Stimulated activated CD8-positive, alpha-beta memory T cell treated with anti-CD3 and anti-CD28 coated beads, Interleukin-4, amount 100 ng/mL, for 4 hours (primary cell): ENCODE measurements at places on chromosomes 3 and 15.

DNA sequence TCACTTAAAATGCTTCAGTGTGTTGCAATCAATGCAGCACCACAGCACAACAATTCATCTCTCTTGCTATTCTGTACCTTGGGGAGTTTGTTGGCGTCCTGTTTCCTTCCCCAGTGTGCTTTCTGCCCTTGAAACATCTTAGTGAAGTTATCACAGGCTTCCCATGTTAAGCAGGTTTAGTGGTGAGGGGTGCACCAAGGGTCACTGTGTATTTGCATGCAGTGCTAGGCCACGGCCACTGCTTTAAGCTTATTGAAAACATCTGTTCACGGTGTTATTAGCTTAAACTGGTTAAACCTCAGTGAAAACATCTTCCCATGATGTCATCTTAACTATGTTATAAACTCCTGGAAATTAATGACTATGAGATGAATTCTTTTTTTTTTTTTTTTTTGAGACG is 217.3 kb upstream of the GOLIM4 start:
- DNase-seq, result no peak

DNA sequence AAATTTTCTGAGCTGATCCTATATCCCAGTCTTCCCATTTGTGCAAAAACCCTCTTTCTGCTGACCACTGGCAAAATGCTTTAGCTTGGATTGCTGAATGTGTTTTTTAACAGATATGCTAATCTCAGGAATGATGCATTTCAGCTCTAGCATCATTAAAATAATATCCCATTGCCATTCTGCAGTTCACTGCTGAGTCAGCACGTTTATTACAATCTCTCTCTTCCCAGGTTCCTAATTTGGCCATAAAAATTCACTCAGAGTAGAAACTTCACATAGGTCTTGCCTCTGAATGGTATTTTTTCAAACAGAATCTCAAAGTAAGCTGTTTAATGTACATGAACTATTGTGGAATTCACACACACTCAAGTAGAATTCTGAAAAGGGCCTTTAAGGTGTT is 509.6 kb upstream of the SUCLG2 start:
- DNase-seq, result no peak

DNA sequence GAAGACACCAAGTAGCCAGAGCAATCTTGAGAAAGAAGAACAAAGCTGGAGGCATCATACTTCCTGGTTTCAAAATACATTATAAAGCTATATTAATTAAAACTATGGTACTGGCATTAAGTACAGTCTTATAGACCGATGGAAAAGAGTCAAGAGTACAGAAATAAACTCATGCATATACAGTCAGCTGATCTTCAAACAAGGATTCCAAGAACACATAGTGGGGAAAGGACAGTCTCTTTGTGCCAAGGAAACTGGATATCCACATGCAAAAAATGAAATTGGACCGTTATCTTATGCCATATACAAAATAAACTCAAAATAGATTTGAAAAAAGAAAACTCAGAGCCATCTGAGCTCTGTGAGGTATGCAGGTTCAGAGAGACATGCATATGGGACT is 57.4 kb downstream of the SERP1 start:
- DNase-seq, result no peak

GRCh38 chr3:27910456-27910855 is 188.3 kb upstream of the EOMES start:
- DNase-seq, result no peak

- DNase-seq, result no peak
These were observed 86.5 kb downstream of the MB21D2 start for GRCh38 chr3:192831111-192831644.

- no peak for DNase-seq
These were observed 164.8 kb downstream of the ERC2 start for GRCh38 chr3:56303487-56303886.

- no peak for DNase-seq
These were observed 183.5 kb upstream of the EOMES start for GRCh38 chr3:27905625-27906024.

DNA sequence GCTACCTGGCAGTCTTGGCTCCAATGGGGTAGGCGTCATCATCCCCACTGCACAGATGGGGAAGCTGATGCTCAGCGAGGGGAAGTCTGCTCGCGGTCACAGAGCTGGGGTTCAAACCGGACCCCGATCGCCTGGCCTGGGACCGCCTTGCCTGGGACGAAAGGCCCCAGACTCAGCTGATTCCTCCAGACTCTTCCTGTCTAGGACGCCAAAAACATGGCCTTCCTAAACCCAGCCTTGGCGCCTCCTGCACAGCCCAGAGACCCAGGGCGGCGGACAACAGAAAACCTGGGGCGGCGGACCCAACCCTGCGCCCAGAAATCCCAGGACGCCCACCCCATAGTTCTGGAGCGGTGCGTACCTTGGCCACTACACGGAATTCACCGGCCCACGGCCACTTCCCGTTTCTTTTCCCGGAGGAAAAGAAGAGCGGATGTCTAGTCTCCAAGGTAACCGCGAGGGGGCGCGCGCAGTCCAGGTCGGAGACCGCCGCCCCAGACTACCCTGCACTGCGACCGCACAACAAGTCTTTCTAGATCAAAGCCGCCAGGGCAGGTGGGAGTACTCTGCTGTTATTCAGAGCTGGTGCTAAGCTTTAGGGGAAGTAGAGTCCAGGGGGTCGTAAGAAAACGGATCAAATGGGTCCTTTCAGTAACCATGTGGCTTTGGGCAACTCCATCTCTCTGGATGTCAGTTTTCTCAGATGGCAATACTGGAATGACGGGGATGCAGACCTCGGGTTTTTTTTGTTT is 4.9 kb upstream of the IL17RD start:
- peak; percentile 23 for DNase-seq

DNA sequence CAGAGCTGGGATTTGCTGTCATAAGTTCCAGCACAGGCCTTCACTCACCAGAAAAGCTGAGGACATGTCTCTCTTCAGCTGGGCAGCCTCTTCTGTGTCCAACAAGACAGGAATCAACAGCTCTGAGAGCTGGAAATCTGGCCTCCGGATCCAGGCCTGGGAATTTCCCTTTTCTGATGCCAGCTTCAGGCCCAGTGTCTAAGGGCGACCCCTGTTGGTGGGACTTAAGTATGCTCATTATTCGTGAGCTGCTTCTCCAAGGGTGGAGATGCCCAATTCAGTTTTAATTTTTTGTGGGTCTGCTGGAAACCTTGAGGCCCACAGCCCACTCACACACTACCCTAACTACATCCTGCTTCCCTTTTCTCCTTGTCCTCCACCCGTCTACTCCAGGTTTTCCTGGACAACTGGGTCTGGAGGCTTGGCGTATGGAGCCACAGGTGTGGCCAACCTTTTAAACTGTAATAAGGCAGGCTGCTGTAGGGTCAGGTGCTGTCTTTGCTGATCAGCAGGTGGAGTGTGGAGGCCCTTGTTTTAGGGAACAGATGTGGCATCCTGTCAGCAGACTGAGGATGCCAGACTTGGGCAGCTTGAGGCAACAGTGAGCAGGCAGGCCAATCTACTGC is 2.6 kb upstream of the CEMIP start:
- peak; percentile 36 for DNase-seq

DNA sequence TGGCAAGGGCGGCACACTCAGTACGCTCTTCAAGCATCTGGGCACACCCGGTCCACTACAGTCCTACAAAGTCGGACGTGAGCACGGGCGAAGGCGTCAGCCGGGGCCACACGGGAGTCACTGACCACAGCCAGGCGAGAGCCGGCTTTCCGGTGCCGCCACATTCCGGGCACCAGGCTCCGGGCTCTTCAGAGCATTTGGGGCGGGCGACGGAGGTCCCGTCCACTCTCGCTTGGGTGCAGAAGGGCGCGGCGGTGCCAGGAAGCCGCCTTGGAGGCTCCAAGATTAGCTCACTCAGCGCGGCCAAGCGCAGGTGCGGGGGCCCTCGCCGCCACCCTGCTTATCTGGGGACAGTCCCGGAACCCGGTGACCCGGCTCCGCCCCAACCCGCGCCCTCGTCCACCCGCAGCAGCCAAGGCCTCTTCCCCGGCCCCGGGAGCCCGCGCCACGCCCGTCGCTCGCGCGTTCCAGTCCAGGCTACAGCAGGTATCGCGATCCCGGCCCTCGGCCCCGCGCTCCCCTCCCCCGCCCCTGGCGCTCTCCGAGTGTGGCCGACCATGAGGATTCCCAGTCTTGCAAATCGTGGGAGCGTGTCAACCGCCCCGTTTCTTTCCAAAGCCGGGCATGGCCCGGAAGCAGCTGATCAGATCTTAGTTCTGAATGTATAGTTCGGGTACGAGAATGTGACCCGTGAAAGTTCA is at the start of gene ADPRH:
ADPRH (plus strand) TSS at position 127 of the 701 bp plus-strand sequence. CDS start 2,678 bp downstream, outside the sequence.
- no peak for DNase-seq

GRCh38 chr3:172099495-172099808 is 60.1 kb downstream of the FNDC3B start:
- no peak for DNase-seq

DNA sequence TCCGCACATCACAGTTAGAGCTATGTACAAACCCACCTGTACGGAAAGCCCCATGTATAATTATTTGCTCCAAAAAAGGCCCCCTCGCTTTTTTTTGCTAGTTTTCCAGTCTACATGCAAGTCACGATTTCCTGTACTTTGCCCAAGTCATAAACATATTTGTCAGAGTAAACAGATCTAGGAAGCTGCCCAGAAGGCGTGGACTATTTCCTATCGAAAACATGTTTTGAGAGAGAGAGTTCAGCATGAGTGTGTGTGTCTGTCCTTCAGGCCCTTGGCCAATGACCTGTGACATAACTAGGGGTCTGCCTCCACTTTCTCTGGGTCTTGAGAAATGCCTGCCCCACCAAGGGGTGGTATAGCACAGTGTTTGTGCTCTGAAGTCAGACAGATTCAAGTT is 72.7 kb upstream of the HACD2 start:
- DNase-seq, result no peak

- DNase-seq, result no peak
These were observed 86.9 kb upstream of the UBE2E2 start for GRCh38 chr3:23116081-23116837.

GRCh38 chr3:183202004-183202722 is 39.6 kb upstream of the LAMP3 start:
- no peak for DNase-seq

DNA sequence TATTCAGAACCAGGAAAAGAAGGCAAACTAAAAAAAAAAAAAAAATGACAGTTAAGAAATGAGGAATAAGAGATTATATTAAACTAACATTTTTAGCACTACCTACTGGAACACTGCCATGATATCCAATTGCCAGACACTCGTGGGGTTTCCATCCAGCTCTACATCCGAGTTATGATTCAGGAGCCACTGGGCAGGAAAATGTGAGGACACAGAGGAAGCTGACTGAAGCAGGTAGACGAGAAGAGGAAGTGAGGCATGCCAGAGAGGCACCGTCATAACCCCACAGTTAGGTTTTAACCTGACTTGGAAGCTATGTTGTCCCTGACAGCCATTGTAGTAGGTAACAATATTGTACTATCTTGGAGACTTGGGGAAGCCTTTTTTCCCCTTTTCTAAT is 495.0 kb downstream of the NLGN1 start:
- DNase-seq, result no peak

- no peak for DNase-seq
These were observed 742.0 kb upstream of the CCDC54 start for GRCh38 chr3:106635271-106635670.

- DNase-seq, result no peak
These were observed 857.3 kb downstream of the NAALADL2 start for GRCh38 chr3:175716446-175716845.

DNA sequence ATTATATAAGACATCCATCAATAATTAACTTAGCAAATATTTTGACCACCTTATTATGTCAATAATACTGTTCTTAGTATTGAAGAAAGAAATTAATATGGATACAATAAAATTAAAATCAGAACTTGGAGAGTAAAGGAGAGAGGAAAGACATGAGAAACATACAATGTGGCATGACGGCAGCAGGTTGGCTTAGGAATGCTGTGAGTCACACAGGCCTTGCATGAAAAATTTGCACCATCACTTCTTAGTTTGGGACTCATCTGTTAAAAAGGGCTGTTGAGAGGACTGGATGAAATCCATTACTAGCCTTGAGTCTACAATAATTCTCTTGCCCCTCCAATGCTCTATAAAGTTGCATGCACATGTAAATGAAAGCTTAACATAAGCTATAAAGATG is 880.8 kb downstream of the ROBO1 start:
- no peak for DNase-seq

GRCh38 chr3:110593749-110594148 is 477.9 kb upstream of the NECTIN3 start:
- no peak for DNase-seq

GRCh38 chr3:40994611-40995010 is 204.7 kb upstream of the CTNNB1 start:
- DNase-seq, result no peak

DNA sequence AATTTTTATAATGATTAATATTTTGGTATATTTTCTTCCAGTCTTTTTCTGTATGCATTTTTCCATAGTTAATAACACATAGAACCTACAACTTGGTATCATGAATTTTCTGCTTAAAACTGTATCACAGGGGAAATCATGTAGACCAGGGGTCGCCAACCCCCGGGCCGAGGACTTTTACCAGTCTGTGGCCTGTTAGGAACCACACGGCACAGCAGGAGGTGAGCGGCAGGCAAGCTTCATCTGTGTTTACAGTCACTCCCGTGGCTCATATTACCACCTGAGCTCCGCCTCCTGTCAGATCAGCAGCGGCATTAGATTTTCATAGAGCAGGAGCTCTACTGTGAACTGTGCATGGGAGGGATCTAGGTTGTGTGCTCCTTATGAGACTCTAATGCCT is 54.7 kb downstream of the RPL22L1 start:
- DNase-seq, result no peak

DNA sequence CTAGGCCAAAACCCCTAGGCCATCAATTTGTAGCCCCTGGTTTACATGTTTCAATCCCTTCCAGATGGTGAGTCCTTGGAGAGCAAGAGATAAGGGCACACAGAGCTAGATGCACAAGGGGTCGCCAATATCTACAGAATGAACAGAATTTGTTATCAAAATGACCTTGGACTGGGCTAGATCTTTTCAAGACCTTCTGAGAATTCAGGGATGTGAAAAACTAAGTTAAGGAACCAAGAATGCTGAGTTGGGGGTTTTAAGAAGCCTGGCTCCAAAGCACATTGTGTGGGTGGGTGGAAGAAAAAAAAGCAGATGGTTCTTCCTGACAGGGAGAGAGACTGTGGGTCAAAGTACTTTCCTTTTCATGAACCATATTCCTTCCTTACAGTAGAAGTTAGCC is 10.2 kb downstream of the CDCP1 start:
- no peak for DNase-seq

DNA sequence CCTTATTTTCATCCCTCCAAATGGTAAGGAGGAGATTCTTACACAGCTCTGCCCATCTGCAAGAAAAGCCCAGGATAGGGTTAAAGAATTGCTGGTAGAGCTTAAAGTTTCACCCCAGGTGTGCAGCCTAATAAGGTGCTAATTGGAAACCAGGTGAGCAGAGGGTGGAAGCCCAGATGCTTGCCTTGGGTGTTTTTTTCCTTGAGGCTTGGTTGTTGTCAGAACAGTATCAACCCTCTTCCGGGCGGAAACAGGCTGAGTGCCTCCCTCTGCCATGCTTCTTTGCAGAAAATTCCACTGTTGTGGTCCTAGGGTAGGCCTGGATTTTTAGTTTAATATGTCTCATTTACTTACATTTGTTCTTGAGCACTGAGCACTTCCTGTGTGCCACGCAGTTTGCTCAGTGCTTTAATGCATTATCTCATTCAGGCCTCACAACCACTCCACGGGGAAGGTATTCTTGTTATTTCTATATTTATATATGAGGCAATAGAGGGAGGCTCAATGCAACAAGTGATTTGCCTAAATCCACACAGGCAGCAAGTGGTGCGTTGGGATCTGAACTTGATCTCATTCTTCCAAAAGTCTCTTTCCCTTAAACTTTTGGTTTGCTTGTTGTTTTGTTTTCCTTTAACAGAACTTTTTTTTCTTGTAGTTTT is 115.0 kb upstream of the LRIG1 start:
- no peak for DNase-seq

- no peak for DNase-seq
These were observed 80.6 kb downstream of the LSM3 start for GRCh38 chr3:14258906-14259904.

GRCh38 chr15:52738311-52738710 is 51.8 kb downstream of the ONECUT1 start:
- no peak for DNase-seq
